ENCODE measurements at places on chromosomes 3 and 15.

DNA sequence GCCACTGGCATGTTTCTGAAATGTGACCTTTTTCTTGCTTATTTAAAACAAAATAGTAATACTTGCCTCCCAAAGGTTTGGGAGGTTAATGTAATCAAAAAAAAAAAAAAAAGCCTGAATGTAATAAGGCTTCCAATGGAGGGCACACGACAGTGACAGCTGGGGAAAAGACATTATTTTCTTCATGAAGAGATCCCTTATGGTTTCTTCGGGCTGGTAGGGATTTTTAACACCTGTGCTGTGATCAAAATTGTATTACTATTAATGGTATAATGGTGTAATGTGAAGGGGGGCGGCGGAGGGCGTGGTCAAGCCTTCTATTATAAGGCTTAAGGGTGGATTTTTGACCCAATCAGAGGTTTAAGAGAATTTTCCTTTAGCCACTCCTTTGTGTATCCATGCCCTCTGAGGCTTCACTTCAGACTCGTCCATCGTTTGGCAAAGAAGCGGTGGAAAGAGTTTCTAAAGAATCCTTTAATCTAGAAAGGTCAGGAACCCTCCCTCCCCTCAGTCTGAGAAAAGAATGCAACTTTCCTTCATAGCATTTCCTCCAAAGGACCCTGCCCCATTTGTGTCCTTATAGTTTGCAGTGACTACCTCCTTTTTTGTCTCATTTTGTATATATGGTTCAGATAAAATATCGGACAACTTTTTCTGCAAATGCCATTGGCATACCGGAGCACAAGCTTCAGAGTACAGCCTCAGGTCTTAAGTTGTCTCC, 89.5 kb upstream of the CHD2 start:
- no peak for DNase-seq

- DNase-seq: no peak
These were observed 9.9 kb downstream of the APOD start for GRCh38 chr3:195573611-195574496.

DNA sequence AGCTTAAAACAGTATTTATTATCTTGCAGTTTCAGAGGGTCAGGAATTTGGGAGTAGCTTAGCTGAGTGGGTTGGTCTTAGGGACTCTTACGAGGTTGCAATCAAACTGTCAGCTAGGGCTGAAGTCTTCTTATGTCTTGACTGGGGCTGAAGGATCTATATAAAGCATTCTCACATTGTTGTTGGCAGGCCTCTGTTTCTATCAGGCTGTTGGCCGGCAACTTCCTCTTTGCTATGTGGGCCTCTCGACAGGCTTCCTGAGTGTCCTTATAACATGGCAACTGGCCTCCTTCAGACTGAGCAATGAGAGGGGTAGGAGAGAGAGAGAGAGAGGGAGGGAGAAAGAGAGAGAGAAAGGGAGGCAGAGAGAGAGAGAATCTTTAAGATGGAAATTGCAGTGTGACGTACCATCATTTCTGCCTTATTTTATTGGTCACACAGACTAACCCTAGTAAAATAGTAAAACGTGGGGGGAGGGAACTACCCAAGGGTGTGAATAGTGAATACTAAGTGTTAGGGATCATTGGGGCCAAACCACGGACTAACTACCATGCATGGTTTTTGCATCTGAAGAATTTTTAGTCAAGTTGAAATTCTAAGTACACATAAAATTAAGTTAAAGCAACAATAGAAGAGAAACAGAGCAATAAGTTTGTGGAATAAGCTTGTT, 16.1 kb downstream of the FGF7 start:
- no peak for DNase-seq

DNA sequence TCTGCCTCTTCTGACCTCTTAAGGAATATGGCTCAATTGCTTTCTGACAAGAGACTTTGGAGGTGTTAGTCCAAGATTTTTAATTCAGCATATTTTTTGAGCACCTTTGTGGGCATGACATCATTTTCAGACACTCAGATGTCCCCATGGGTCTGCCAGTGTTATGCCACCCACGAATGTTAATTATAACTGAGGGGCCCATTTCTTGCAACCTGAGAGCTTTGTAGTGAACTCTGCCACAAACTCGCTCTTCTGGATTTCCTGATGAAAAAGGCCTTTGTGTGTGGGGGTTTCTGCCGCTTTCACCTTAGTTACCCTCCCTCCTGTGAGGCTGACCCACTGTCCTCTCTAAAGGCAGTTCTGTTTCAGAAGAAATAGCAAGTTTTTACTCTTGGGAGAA, 64.5 kb upstream of the CCR4 start:
- no peak for DNase-seq

GRCh38 chr15:26260517-26261133, 397.5 kb upstream of the ATP10A start:
- no peak for DNase-seq

GRCh38 chr3:126954141-126954842, 28.6 kb upstream of the PLXNA1 start:
- DNase-seq: no peak

- DNase-seq: no peak
These were observed 8.8 kb downstream of the IL1RAP start for GRCh38 chr3:190522621-190523222.

DNA sequence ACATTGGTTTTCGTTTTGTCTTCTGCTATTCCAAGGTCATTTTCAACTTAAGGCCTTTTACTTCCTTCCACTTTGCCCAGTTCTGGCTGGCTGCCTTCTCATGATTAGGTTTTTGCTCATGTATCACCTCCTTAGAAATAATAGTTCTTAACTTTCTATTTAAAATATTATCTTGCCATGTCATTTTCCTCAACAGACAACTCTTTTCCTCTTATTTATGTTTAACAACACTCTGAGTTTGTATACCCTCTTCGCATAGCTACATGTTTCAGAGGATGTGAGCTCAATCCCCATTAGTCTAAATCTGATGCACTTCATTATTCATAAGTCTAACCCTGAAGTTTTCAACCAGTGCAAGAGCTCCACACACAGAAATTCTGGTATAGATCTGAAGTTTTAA, 299.1 kb downstream of the BCHE start:
- no peak for DNase-seq

DNA sequence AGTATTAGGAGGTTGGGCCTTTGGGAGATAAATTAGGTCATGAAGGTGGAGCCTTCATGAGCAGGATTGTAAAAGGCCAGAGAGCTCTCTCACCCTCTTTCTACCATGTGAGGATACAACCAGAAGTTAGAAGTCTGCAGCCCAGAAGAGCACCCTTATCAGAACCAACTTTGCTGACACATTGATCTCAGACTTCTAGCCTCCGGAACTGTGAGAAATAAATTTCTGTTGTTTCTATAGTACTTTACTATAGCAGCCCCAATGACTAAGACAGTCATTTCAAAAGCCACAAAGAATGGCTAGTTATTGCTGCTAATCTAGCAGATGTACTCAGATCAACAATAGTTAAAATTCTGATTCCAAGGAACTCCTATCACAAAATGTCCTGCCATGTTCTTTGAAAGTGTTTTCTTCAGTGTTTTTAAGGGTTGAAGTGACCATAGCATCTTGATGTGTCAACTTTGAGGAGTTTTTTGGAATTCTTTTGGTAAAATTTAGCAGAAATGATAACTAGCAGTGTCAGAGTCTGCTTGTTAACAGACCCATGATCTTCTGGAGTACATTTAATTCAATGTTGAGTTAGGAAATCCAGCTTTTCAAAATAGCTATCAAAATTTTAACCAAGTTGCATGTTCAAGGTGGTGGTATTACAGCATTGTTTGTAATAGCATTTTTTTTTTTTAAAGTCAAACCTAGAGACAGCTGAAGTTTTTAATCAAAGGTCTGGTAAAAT, 10.3 kb downstream of the DZIP3 start:
- DNase-seq: no peak

DNA sequence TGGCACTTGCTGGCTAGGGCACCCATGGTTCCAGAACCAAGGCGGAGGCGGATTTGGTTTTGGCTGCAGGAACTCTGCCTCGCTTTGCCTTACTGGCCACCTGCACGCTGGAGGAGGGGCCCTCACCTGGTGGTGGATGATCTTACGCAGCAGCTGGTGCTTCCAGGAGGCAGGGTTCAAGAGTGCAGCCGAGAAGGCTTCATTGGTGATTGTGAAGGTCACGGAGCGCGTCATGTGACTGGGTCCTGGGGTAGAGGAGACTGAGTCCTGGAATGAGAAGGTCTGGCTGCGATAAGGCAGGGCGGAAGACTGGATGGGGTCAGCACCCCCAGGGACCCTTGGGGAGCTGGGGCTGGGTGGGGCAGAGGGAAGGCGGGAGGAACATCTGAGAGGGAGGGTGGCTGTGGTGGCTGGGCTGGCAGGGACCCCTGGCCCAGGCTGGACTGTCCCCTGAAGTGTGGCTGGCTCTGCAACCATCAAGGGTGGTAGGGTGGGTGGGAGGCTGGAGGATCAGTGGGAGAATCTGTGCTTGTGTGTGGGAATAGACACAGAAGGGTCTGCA, 25.8 kb upstream of the GOLGA6C start:
- DNase-seq: no peak

GRCh38 chr3:43863966-43864933, 173.5 kb downstream of the ABHD5 start:
- no peak for DNase-seq

GRCh38 chr15:69094124-69094921, 66.1 kb upstream of the GLCE start:
- no peak for DNase-seq

- DNase-seq: no peak
These were observed 513.6 kb upstream of the DPH6 start for GRCh38 chr15:36059596-36059995.

DNA sequence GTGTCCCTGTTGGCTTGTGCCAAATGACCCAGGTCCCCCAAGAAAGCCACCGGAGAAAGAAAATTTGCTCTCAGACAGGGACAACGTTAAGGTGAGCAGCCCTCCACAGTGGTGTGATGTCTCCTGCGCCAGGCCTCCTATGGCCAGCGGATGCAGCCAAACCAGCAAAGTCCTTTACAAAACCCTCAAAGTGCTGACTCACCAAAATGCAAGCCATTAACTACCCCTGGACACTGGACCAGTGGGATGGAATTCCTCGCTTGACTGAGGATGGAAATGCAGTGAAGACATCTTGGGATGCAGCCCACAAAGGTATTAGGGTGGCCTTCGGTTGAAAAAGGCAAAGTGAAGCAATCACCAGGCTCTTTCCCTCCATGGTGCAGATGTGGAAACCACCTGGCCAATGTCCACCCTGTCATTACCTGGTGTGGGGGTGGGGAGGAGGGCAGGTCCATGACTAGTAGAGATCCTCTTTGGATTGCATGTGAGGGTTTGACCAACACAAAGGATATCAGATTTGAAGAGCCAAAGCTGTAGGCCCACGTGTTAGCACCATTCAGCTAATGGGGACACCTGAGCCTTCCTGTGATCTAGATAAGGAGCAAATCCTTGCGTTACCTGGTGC, 127.4 kb upstream of the SLC6A11 start:
- no peak for DNase-seq

DNA sequence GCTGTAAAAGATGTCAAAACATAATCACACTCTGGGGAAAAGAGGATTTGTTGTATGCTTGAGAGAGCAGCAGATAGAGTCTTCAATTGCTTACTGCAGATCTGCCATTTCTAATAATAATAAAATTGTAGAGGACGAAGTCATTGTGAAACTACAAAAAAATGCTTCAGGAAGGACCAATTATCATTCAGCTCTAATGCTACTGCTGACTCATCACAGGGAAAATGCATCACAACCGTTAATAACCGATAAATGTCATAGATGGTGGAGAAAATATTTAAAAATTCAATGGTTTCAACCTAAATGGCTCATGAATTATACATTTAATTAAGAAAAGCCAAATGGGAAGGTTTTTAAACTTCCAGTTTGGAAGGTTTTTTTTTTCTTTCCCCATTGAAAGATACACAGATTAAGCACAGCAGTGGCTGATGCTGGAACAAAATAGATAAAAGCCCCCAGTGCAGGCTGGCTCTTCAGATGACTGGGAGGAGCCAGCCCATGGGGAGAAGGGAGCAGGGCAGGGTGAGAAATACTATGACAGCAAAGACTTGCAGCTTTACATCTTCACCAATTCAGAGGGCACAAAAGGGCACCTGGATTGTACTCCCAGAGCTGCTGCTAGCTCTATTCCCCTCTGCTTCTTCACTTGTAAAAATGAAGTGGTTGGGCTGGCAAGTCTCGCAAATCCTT, 196.1 kb downstream of the CNTN6 start:
- DNase-seq: no peak

- no peak for DNase-seq
These were observed 11.6 kb downstream of the PLA1A start for GRCh38 chr3:119609301-119609700.

DNA sequence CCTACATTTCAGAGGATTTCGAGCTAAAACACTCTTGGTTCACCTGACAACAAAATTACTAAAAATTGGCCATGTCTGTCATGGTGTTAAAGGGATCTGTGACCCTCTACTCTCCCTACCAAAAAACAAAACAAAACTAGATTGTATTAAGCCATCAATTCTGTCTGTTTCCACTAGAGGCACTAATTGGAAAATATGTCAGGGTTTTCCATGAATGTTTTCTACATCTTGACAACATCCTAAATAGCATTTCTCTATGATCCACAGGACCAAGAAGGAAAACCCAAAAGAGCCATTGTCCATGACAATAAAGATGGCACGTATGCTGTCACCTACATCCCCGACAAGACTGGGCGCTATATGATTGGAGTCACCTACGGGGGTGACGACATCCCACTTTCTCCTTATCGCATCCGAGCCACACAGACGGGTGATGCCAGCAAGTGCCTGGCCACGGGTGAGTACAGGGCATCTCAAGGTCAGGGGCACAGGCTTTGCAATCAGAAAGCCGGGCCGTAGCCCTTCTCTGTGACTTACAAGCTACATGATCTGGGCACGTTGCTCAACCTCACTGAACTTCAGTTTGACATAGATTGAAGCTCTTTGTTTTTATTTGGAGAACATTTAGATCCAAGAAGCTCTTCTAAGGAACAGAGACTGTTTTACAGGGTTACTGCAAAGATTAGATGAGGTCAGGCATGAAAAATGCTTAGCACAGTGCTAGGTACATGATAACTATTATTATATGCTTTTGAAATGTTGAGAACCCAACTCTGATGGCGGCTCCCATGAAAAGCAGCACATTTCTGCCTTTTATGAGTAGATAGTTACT, 74.8 kb downstream of the DNASE1L3 start:
- DNase-seq: no peak

GRCh38 chr3:196989721-196990262, 21.2 kb upstream of the PIGZ start:
- no peak for DNase-seq

DNA sequence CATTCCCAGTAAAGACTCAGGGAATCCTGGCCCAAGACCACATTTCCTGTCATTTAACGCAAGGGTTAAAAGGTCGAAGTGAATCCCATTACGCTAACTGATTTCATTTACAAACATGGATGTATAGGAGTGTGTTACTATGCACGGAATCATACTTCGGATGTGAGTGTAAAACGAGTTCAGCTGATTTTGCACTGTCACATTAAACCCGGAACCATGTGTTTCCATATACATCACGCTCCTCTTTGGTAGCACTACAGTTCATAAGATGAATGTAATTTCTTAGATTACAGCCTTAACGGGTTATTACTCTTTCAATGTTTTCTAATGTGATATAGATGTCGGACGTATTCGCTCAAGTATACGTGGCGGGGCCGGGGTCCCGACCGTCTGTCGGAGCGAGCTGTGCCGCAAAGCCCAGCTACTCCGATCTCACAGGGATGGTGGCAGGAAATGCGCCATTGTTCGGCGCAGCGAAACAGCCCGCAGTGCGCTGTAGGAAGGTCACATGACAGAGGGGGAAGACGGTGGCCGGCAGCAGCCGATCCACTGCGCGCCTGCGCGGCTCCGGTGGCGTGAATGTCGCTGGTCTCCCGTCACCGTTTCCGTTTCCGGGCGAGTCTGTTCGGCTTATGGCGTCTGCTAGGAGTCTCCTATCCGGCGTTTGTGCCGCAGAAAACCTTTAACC, 97.3 kb downstream of the NPAP1 start:
- peak; percentile 4 for DNase-seq

GRCh38 chr3:115503394-115503793, 119.9 kb upstream of the GAP43 start:
- no peak for DNase-seq

Measured in stimulated activated CD4-positive, alpha-beta T cell treated with anti-CD3 and anti-CD28 coated beads, Interleukin-1b, Interleukin-23, amount 100 ng/mL, for 24 hours (primary cell).